Activated CD4-positive, alpha-beta T cell treated with anti-CD3 and anti-CD28 coated beads, Interleukin-2, Interleukin-6, amounts not matched to agents 100 ng/mL and 50 ng/mL, durations not matched to agents 16 hours and 8 hours (primary cell): ENCODE measurements at places on chromosomes 5 and 9.
A peak's percentile ranks its signal among the peaks of the same experiment; 100 is the strongest.

GRCh38 chr9:133592731-133593409, 16.3 kb downstream of the FAM163B start:
- DNase-seq: no peak

DNA sequence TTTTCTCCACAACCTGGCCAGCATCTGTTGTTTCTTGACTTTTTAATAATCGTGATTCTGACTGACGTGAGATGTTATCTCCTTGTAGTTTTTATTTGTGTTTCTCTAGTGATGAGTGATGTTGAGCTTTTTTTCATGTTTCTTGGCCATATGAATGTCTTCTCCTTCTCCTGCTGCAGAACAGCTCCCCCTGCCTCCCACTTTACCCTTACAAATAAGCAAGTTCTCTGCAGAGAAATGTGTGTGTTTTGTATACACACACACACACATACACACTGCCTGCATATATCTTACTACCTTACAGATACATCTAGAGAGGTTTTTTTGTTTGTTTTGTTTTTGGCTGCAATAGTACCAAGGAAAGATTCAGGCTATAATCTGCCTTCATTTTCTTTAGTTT, 88.7 kb upstream of the PHF24 start:
- no peak for DNase-seq

DNA sequence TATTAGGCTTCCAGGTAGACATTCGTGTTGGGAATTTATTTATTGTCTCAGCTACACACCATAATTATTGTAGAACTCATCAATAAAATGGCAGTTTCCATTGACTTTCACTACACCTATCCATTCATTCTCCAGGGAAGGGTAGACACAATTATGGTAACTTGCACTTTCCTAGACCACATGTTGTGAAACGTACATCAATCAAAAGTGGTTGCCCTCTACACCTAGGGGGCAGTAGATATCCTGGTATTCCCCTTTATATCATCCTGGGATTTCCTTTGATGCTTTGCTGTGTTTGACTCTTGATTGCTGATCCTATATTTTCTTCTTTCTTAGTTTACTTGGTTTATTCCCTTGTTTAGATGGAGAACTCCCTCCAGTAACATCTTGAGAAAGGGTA, 47.9 kb downstream of the ADGRV1 start:
- DNase-seq: no peak

- DNase-seq: no peak
Measured at GRCh38 chr5:55634866-55635265, 77.3 kb downstream of the SLC38A9 start.

- DNase-seq: peak; percentile 74
Measured at GRCh38 chr5:52709167-52709925, 78.4 kb upstream of the ITGA1 start.

- no peak for DNase-seq
Measured at GRCh38 chr5:74073257-74073656, 447.3 kb downstream of the ARHGEF28 start.

GRCh38 chr9:13431692-13432091, 152.2 kb upstream of the MPDZ start:
- no peak for DNase-seq

DNA sequence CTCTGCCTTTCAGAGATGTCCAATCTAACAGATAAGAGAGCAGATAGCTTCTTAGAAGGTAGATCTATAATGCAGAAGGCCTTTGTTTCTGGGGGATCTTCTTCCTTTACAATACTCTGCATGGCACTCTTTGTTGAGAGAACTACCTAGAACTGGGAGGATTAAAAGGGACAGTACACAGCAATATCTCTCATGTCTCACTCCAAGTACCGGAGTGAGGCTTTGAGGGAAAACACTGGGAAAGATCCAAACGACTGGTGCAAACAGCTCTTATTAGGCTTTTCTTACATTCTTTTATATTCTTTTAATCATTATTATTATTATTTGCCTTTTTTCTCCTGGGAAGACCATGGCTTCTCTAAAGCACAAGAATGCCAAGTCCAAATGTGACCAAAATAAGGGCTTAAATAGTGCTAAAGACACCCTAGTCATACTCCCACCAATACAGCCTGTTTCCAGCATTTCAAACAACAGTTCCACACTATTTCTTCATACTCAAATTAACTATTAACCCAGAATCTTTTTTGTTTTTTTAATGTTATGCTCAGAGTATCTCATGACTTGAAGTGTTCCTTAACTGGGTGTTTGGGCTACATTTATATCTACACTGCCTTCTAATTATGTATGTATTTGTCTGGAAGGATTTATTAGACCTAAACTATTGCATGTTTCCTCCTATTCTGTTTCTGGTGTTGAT, 52.7 kb downstream of the ABHD17B start:
- DNase-seq: no peak

GRCh38 chr5:158739951-158740757, 359.6 kb downstream of the EBF1 start:
- no peak for DNase-seq

DNA sequence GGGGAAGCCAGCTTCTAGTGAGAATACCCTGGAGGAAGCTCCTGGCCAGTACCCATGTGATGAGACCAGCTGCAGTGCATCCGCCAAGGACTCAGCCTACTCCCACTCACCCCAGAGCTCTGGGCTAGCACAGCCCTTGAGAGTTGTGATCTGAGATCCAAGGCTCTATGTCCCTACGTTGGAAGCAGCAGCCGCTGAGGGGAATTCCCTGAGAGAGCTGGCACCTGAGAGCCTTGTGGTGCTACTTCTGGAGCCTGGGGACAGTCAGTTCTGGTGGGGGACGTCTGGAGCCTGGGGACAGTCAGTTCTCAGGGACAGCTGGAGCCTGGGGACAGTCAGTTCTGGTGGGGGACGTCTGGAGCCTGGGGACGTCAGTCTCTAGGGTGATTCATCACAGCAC, 39.2 kb downstream of the PDZD2 start:
- DNase-seq: no peak

DNA sequence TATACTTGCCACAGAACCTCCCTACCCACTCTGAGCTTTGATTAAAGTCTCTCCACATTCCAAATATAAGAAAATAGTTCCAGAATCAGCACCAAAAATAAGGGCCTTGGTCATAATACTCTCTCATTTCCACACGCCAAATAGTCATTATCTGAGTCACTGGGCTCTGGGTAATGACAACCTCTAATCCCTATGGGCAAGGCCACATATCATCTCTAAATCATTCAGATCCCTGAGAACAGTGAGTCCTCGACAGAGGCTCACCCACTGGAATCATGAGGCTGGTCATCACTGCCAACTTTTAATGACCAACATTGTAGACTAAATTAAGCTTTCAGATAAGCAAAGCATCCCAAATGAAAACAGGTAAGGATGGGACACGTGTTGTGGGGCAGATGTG, 28.1 kb downstream of the FAM114A2 start:
- no peak for DNase-seq

- DNase-seq: no peak
Measured at GRCh38 chr5:107523029-107523680, 147.6 kb downstream of the EFNA5 start.

DNA sequence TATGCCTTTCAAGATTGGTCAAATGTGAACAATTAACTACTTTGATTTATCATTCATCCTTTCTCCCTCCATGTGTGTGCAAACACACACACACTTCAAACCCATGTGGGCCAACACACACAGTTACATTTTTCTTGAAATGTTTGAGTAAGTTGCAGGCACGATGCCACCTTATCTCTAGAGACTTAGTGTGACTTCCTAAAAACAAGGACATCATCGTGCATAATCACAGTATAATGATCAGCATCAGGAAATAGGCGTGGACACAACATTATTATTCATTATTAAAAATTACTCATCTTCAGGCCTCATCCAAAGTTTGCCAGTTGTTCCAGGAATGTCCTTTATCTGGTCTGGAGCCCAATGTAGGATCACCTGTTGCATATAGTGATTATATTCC, 209.5 kb downstream of the GNA14 start:
- no peak for DNase-seq

GRCh38 chr5:172556262-172556661, 84.8 kb upstream of the NEURL1B start:
- no peak for DNase-seq

DNA sequence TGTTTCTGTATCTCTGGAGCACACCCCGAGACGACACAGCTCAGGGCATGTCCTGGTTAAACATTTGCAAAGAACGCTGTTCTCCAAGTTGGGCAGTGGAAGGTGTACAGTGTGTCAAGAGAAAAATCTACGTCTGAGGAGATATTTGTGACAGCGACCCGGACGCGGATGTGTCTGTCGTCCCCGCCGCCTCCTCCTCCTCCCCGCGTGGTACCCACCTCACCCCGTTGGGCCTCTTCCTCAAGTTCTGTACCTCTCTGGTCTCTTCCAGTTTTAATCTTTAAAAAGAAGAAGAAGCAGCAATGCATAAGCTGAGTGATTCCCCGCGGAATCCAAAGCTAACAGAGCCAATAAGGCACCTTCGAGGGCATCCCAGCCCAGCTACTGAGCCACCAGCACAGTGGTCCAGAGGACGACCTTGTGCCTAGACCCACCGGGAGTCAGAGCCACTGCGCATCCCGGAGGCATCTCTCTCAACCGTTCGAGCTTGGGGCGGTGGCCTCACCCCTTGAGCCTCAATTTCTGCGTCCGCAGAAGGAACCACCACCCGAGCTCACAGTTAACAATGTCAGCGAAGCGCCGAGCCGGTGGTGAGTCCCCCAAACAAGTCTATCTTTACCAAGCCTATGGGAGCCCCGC, 467 bp downstream of the C9orf78 start:
- peak; percentile 57 for DNase-seq

GRCh38 chr5:109884676-109885075, 194.9 kb downstream of the MAN2A1 start:
- DNase-seq: no peak

DNA sequence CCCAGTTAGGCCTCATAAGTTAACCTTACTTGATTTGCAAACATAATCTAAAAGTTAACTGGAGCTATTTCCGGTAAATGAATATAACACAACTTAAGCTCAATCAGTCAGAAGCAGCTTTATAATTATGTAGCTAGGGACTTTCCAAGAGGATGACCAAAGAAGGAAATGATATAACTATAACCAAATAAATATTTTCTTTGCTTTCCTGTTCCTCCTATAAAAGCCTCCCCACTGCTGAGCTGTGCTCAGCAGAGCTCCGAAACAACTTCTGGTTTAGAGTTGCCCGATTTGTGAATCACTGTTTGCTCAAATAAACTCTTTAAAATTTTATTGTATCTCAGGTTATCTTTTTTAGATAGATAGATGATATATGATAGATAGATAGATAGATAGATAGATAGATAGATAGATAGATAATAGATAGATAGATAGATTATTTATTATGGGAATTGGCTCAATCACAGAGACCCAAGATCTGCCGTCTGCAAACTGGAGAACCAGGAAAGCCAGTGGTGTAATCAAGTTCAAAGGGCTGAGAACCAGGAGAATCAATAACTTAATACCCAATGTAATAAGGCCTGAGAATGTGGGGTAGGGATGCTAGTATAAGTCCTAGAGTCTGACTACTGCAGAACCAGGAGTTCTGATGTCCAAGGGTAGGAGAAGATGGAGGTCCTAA, 19.3 kb upstream of the TMEM161B start:
- no peak for DNase-seq

DNA sequence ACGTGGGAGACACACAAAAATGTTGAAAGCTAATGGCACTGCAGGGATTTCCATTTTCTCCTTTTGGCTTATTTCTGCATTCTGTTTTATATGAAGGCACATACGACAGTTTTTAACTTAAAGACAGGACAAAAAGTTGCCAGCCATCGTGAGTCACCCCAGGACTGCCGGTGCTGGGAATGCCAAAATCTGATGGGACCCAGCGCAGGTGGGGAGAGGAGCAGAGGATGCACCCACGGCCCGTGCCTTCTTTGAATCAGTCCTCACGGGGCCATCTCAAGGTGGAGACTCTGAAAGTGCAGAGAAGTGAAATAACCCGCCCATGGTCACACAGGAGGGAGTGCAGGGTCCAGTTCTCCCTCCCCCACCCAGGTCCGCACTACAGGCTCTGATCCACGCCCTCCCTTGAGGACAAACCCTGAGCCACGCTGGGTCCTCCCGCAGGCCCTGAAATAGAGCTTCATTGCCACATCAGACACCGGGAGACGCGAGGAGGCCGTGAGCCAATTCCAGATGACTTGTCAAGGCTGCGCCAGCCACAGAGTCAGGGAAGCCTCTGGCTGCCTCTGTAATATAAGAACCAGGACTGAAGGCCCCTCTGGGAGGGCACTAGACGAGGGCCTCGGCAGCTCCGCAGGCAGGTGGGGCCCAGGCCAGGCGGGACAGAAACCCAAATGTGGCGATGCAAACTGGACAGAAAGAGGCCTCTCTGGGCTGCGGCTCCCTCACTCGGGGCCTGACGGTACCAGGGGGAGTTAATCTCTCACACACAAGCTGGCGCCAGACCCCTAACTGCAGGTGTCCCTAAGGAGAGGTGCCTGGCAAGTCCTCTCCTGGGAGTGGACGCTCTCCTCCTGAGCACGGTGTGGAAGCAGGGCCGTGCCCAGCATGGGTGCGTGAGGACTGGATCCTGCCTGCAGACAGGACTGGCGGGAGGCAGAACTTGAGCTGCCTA, 22.9 kb downstream of the ADAMTS2 start:
- DNase-seq: no peak

- DNase-seq: no peak
Measured at GRCh38 chr5:96952974-96953730, 17.3 kb downstream of the LNPEP start.

- no peak for DNase-seq
Measured at GRCh38 chr9:91640428-91640827, 216.8 kb upstream of the NFIL3 start.

DNA sequence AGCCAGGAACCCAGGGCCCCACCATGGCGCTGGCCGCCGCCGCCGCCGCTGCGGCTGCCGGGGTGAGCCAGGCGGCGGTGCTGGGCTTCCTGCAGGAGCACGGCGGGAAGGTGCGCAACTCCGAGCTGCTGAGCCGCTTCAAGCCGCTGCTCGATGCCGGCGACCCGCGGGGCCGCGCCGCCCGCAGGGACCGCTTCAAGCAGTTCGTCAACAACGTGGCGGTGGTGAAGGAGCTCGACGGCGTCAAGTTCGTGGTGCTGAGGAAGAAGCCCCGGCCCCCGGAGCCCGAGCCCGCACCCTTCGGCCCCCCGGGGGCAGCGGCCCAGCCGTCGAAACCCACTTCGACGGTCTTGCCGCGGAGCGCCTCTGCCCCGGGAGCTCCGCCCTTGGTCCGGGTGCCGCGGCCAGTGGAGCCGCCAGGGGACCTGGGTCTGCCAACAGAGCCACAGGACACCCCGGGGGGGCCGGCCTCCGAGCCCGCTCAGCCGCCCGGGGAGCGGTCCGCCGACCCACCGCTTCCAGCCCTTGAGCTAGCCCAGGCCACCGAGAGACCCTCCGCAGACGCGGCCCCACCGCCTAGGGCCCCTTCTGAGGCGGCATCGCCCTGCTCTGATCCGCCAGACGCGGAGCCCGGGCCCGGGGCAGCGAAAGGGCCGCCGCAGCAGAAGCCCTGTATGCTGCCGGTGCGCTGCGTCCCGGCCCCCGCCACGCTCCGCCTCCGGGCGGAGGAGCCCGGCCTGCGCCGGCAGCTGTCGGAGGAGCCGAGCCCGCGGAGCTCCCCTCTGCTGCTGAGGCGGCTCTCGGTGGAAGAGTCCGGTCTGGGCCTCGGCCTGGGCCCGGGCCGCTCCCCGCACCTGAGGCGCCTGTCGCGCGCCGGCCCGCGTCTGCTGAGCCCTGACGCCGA, 749 bp downstream of the SOWAHA start:
- peak; percentile 28 for DNase-seq
